ENCODE measurements at places on chromosomes 1 and 21. TPM values are rescaled to one million over a fixed set of nuclear protein-coding genes. Genes with fewer than 3 reads are reported as not detected.

DNA sequence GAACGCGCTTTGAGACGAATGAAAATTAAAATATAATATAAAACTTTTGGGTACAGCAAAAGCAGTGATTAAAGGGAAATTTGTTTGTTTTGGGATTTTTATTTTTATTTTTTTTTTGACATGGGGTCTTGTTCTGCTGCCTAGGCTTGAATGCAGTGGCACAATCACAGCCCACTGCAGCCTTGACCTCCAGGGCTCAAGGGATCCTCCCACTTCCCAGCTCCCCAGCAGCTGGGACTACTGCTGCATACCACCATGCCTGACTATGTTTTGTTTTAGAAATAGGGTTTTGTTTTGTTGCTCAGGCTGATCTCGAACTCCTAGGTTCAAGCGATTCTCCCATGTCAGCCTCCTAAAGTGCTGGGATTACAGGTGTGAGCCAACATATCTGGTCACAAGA, 30.3 kb downstream of the USP24 start:
- no peak for DNase-seq

DNA sequence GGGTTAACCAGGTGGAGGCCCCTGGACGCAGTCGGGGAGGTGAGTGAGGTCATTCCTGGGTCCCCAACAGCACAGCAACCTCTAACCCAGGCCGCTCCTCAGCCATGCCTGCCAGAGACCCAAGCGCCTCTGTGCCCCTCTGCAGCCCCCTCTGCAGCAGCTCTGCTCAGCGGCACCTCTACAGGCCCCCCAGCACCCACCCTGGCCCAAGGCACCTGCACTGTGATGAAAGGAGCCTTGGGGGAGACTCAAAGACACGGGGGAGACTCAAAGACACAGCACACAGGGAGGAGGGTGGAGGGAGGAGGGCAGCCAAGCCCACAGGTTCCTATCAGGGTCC, 19.5 kb downstream of the WDR4 start:
- no peak for DNase-seq

GRCh38 chr1:38740487-38740886, 119.1 kb downstream of the RRAGC start:
- DNase-seq, result no peak

- DNase-seq, result no peak
Observed at GRCh38 chr1:28428012-28428411, 58.5 kb downstream of the PHACTR4 start.

- no peak for DNase-seq
Observed at GRCh38 chr1:179599623-179600249, 8.1 kb downstream of the TDRD5 start.

DNA sequence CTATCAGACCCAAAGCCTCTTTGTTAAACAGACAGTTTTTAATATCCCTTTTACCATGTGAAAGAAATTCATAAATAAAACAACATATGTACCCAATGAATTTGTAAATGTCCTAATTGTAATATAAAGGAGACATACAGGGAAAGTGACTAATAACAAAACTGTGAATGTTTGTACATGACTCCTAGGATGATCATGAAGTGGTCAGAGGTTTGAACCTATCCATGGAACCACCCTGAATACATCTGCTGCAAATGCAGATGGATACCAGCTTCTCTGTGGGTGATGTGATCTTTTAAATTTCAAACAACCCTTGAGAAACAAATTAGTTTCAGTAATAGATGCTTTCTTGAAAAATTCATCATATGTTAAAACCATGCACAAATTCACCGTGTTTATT, 16.7 kb upstream of the ACBD3 start:
- no peak for DNase-seq

Gene PTPRC
- 433 TPM for total RNA-seq

Gene CYP4A11
- not detected for total RNA-seq

Gene A3GALT2
- not detected for total RNA-seq

Gene ASTN1
- not detected for total RNA-seq

All from activated naive CD4-positive, alpha-beta T cell treated with anti-CD3 and anti-CD28 coated beads, Interleukin-2, amount 50 U/mL, for 72 hours (primary cell).